ENCODE measurements at places on chromosomes 4 and X. TPM values are rescaled to one million over a fixed set of nuclear protein-coding genes. Genes with fewer than 3 reads are reported as not detected.
A peak's percentile ranks its signal among the peaks of the same experiment; 100 is the strongest.

MEPE gene
- total RNA-seq = not detected

DNA sequence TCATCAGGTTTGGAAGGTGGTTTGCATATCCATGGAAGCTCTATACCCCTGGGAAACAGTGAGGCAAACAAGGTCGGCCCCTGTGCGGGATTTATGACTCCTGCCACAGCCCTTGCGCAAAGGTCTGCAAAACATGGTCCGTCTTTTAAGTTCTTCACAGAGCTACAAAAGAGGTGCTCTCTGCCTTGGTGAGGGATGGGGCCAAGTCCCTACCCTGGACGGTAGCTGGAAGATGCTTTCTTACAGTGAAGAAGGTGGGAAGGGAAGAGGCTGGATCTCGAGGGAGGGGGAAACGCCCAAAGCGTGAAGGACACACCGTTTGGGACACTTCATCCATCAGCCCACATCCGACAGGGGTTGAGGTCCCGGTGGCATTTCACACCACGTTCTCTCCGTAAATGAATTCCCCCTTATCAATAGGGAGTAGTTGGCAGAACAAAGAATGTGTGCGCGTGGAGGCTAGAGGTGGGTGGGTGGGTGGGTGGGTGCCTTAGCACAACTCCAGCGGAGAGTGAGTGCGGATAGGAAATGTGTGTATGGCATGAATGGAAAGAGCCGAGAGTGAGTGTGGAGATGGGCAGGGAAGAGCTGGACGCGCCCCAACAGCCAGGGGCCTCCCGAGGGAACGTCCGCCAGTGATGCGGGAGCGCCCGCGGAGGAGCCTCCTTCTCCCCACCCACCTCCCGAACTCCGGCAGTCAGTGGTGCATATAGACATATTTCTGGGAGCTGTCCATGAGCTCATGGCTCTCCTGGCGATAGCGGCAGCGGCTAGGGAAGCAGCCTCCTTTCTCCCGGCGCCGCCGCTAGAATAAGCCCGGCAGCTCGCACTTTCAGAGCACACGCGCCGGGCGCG is 68.3 kb downstream of the LARP7 start:
- H3K36me3 ChIP-seq = no peaks in the 10 kb centered on the region
- peak overlapping the region; percentile 78 for H3K4me3 ChIP-seq
- H3K27me3 ChIP-seq = peaks cover 38% of the 10 kb centered on the region
- peaks cover 14% of the 10 kb centered on the region for H3K4me1 ChIP-seq
- ATAC-seq = peak; percentile 39
- no peak overlapping the region for H3K27ac ChIP-seq

HGFAC gene
- total RNA-seq = not detected

DNA sequence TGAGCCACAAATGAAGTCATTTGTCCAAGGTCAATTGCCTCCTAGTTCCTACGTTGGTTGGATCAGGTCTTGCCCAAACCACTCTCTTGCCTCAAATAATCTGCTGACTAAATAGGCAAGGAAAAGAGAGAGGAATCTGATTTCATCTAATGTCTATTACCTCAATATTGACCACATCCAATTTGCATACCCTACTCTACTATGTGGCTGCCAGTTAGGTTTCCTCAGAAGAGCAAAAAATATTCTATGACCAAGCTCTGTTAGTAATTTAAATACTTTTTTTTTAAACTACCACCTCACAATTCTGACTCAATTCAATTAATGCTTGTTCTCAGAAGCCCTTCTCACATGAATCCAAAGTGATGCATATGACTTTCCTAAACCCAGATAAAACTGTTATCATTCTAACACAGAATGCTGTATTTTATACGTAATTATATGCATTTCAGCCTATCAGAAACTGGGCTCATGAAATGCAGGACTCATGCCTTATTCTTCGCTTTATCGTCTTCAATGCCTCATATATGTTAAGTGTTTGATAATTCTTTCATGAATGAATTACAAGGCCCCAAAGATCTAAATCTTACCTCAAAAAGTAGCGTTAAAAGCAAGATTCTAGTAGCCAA is 98.6 kb downstream of the HUWE1 start:
- peaks cover 100% of the 10 kb centered on the region for H3K36me3 ChIP-seq
- H3K27me3 ChIP-seq = no peaks in the 10 kb centered on the region
- ATAC-seq = peak; percentile 59
- H3K27ac ChIP-seq = no peak overlapping the region
- no peak overlapping the region for H3K4me3 ChIP-seq

RWDD4 gene
- 16.7 TPM for total RNA-seq

DNA sequence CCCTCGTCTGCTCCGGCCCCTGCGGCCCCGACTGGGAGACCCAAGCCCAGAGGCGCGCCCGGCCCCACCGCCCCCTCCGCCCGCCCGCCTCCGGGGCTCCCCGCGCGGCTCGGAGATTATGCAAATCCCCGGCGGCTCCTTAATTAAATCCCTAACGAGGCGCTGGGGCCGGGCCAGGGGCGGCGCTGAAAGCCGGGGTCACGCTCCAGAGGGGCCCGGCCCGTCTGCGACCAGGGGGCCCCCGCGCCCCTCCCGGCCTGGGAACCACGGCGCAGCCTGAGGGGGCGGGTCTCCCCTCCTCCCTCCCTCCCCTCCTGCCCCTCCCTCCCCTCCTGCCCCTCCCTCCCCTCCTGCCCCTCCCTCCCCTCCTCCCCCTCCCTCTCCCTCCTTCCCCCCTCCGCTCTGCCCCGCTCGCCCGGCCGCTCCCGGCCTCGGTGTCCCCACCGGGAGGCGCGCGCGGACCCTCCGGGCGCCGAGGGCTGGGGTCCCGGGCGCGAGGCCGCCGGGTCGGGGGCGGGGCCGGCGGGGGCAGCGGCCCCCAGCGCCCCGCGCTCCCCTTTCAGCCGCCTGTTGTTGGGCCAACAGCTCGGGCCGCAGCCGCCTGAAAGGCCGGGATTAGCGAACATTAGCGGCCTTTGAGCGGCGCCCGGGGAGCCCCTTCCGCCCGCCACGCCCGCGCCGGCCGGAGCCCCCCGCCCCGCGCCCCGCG is 25.9 kb upstream of the FGFR3 start:
- H3K36me3 ChIP-seq = no peaks in the 10 kb centered on the region
- no peak overlapping the region for H3K4me3 ChIP-seq
- peak; percentile 5 for ATAC-seq
- peaks cover 6% of the 10 kb centered on the region for H3K27me3 ChIP-seq

DNA sequence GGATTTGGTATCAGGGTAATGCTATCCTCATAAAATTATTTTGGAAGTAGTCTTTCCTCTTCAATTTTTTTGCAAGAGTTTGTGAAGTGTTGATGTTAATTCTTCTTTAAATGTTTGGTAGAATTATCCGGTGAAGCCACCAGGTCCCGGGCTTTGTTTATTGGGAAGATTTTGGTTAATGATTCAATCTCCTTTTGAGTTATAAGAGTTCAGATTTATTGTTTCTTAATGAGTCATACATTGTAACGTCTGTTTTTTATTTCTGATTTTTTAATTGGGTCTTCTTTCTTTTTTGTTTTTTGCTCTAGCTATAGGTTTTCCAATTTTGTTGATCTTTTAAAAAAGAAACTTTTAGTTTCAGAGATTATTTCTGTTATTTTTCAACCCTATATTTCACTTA is 412.3 kb downstream of the PDGFC start:
- no peak for ATAC-seq
- no peak overlapping the region for H3K4me3 ChIP-seq
- no peaks in the 10 kb centered on the region for H3K27me3 ChIP-seq
- H3K36me3 ChIP-seq = no peaks in the 10 kb centered on the region
- no peak overlapping the region for H3K27ac ChIP-seq
- H3K4me1 ChIP-seq = no peaks in the 10 kb centered on the region

DNA sequence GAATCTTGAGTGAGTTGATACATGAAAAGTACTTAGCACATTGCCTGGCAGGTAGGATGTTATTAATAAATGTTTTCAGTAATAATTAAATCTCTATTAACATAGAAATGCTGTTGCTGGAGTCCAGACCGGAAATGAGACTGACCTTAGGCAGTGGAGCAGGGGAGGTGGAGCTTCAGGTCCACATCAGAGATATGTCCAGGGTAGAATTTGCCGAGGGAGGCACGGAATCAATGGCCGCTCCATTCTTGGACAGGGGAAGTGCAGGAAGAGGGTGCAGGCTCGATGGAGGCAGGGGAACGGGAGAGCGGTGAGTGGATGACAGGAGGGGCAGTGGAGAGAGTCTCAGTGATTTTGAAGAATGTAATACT is 107.3 kb downstream of the GATB start:
- H3K27ac ChIP-seq = no peak overlapping the region
- no peak overlapping the region for H3K4me3 ChIP-seq
- H3K4me1 ChIP-seq = no peaks in the 10 kb centered on the region
- H3K27me3 ChIP-seq = no peaks in the 10 kb centered on the region

GRCh38 chrX:107775000-107775733 is 420 bp downstream of the TSC22D3 start:
- H3K36me3 ChIP-seq = no peaks in the 10 kb centered on the region
- peak overlapping the region; percentile 97 for H3K4me3 ChIP-seq
- no peak for ATAC-seq
- H3K4me1 ChIP-seq = peaks cover 13% of the 10 kb centered on the region
- H3K27ac ChIP-seq = no peak overlapping the region
- H3K27me3 ChIP-seq = no peaks in the 10 kb centered on the region

GPR173 gene
- not detected for total RNA-seq

CSAG2 gene
- not detected for total RNA-seq

DNA sequence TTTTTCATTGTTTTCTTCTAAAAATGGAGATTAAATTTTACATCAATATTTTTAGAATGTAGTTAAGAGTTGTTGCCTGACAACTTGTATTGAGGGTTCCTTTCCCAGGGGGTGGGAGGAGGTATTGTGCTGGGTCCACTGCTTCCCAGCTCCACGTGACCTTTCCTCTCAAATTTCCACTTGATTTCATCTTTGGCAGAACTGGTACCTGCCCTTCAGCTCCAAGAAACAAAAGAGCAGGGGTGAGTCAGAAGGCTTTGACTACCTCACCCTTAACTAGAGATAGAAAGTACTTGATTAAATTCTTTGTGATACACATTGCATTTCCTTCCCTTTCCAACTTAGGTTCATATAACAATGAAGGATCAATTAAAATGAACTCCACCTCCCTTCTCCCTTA is 19.7 kb downstream of the TRIM2 start:
- H3K4me1 ChIP-seq = peaks cover 27% of the 10 kb centered on the region
- no peak overlapping the region for H3K27ac ChIP-seq
- H3K36me3 ChIP-seq = no peaks in the 10 kb centered on the region
- ATAC-seq = no peak

GRCh38 chr4:94534401-94535312 is 82.9 kb downstream of the PDLIM5 start:
- H3K4me3 ChIP-seq = no peak overlapping the region
- H3K27ac ChIP-seq = no peak overlapping the region
- no peaks in the 10 kb centered on the region for H3K27me3 ChIP-seq
- ATAC-seq = no peak
- H3K4me1 ChIP-seq = peaks cover 4% of the 10 kb centered on the region

GRCh38 chrX:38881066-38881465 is 79.8 kb downstream of the MID1IP1 start:
- ATAC-seq = no peak
- H3K4me1 ChIP-seq = peaks cover 11% of the 10 kb centered on the region
- H3K36me3 ChIP-seq = no peaks in the 10 kb centered on the region
- H3K27ac ChIP-seq = no peak overlapping the region
- no peak overlapping the region for H3K4me3 ChIP-seq
- H3K27me3 ChIP-seq = no peaks in the 10 kb centered on the region

DNA sequence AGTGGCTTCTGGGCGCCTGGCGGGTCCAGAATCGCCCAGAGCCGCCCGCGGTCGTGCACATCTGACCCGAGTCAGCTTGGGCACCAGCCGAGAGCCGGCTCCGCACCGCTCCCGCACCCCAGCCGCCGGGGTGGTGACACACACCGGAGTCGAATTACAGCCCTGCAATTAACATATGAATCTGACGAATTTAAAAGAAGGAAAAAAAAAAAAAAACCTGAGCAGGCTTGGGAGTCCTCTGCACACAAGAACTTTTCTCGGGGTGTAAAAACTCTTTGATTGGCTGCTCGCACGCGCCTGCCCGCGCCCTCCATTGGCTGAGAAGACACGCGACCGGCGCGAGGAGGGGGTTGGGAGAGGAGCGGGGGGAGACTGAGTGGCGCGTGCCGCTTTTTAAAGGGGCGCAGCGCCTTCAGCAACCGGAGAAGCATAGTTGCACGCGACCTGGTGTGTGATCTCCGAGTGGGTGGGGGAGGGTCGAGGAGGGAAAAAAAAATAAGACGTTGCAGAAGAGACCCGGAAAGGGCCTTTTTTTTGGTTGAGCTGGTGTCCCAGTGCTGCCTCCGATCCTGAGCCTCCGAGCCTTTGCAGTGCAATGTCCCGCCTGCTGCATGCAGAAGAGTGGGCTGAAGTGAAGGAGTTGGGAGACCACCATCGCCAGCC is at the start of gene ATOH1:
Gene ATOH1, plus strand, starts transcription at position 422 of the 663 bp plus-strand sequence. Its CDS starts 174 bp downstream, at position 596.
- H3K4me3 ChIP-seq = peak within 1 kb of the TSS; percentile 67
- H3K27me3 ChIP-seq = peaks cover 61% of the 10 kb centered on the region
- H3K4me1 ChIP-seq = no peaks in the 10 kb centered on the region
- peaks cover 4% of the 10 kb centered on the region for H3K36me3 ChIP-seq

- ATAC-seq = peak; percentile 89
- H3K27ac ChIP-seq = peak overlapping the region; percentile 59
- H3K36me3 ChIP-seq = peaks cover 31% of the 10 kb centered on the region
- no peaks in the 10 kb centered on the region for H3K27me3 ChIP-seq
These were observed 61.7 kb downstream of the GPR82 start for GRCh38 chrX:41785685-41786084.

F8A3 gene
- total RNA-seq = 25.8 TPM

- ATAC-seq = no peak
- no peaks in the 10 kb centered on the region for H3K4me1 ChIP-seq
- H3K27ac ChIP-seq = no peak overlapping the region
- H3K27me3 ChIP-seq = peaks cover 12% of the 10 kb centered on the region
These were observed 17.5 kb downstream of the VEGFD start for GRCh38 chrX:15366506-15367352.

- H3K36me3 ChIP-seq = peaks cover 30% of the 10 kb centered on the region
- peak overlapping the region; percentile 97 for H3K27ac ChIP-seq
- peak overlapping the region; percentile 91 for H3K4me3 ChIP-seq
- peak; percentile 1 for ATAC-seq
- peaks cover 35% of the 10 kb centered on the region for H3K4me1 ChIP-seq
- H3K27me3 ChIP-seq = no peaks in the 10 kb centered on the region
These were observed 1.7 kb downstream of the CTBP1 start for GRCh38 chr4:1246901-1247863.

All from activated T-helper 17 cell treated with anti-CD3 and anti-CD28 coated beads, Interleukin-2, amount 50 U/mL, for 72 hours (primary cell).